Stimulated activated CD8-positive, alpha-beta memory T cell treated with anti-CD3 and anti-CD28 coated beads, Interleukin-2, amount 100 ng/mL, for 48 hours (primary cell): ENCODE measurements at places on chromosomes 12 and 14.

DNA sequence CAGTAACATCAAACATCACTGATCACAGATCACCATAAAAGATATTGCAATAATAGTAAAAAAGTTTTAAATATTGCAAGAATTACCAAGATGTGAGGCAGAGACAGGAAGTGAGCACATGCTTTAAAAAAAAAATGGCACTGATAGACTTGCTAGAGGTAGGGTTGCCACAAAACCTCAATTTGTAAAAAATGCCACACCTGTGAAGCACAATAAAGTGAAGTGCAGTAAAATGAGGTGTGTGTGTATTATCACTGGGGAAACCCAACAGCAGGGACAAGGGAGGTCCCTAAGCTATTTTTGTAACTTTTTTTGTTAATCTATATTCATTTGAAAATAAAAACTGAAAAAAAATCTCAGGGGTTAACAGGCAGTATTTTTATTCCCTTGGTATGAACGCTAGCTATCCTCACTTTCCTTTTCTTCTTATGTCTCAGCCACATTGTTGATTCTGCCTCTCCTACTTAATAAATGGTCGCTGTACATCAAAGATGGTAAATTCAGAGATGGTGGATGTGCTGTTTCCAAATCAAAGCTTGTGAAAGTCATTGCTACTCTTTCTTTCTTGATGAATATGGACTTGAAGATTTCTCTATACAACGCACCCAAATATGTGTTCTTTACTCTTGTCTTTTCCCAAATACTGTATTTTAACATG lies 14.0 kb upstream of the KLRD1 start:
- DNase-seq: no peak

DNA sequence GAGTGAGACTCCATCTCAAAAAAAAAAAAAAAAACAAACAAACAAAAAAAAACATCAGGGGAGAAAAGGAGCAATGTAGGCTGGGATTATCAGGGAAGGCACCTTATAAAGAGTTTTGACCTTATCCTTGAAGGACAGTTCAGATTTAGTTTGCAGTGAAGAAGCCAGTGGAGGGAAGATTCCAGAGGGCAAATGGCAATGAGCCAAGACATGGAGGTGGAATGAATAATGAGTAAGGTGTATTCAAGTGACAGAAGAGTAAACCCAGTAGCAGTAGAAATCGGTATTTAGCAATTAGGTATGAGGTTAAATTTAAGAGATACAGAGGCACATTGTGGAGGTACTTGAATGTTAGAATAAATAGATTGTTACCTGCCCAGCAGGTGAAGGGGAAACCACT lies 2.2 kb upstream of the DUSP16 start:
- no peak for DNase-seq

DNA sequence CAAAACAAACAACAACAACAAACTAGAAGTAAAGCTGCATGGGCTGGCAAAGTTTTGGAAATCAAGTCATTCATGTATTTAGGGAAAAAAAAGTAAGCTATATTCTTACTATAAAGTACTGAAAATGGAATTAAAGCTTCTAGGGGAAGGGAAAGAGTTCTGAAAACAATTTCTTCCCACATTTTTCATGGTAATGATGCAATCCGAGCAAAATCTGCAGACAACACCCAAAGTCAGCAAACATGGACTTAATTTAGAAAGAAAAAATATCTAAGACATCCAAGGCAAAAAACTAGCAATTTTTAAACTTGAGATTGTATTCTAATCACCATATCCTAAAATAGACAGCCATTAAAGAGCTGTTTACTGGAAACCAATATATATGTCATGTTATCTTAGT lies 86.3 kb downstream of the LRP6 start:
- no peak for DNase-seq

- no peak for DNase-seq
Measured at GRCh38 chr12:62933220-62933601, 1.7 kb downstream of the PPM1H start.

GRCh38 chr12:52245259-52245961 lies 12.4 kb downstream of the KRT7 start:
- no peak for DNase-seq

GRCh38 chr14:23117371-23118020 lies 1.6 kb downstream of the CEBPE start:
- no peak for DNase-seq

DNA sequence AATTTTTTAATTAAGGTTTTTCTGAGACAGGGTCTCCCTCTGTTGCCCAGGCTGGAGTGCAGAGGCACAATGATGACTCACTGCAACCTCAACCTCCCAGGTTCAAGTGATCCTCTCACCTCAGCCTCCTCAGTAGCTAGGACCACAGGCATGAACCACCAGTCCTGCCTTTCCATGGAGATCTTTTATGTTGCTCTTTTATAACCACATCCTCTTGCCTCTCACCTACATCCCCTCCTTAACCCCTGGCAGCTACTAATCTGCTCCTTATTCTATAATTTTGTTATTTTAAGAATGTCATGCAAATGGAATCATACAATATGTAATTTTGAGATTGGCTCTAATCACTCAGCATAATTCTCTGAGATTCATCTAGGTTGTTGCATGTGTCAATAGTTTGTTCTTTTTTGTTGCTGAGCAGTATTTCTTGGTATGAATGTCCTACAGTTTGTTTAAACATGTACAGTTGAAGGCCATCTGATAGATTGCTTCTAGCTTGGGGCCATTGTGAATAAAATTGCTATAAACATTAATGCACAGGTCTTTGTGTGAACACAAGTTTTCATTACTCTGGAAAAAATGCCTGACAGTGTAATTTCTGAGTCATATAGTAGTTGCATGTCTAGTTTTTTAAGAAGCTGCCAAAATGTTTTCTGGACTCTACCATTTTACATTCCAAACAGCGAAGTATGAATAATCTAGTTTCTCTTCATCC lies 249.2 kb upstream of the AMIGO2 start:
- DNase-seq: no peak

GRCh38 chr14:76947078-76947837 lies 81.2 kb downstream of the IRF2BPL start:
- peak; percentile 74 for DNase-seq

GRCh38 chr12:96289067-96289466 lies 94.9 kb downstream of the ELK3 start:
- DNase-seq: no peak

GRCh38 chr12:31525496-31526157 lies 65.3 kb downstream of the DENND5B start:
- no peak for DNase-seq

DNA sequence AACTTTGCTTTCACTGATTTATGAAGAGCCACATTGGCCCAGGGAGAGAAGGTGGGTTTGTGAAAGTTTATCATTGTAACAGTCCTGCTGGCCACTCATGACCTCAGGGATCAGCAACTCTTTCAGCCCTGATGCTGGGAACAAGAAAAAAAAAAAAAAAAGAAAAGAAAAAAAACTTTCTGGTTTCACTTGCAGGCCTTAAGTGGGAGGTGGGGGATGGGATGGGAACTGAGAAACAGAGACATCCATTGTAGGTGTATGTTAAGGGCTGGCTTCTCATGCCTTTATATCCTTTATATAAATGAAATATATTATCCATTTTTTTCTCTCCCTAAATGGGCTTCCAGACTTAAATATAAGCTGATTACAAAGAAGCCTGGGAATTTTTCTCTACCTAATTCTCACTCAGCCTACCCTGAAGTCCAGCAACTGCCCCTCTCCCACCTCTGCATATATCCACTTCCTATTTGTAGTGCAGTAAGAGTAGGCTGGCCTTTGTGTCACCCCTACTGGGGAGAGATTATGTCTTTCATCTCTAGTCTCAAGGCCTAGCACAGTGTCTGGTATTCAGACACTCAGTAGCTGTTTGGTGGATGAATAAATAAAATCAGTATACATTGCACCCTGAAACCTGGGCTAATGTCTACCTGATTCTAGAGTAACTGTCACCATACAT lies 187.1 kb downstream of the KICS2 start:
- no peak for DNase-seq

DNA sequence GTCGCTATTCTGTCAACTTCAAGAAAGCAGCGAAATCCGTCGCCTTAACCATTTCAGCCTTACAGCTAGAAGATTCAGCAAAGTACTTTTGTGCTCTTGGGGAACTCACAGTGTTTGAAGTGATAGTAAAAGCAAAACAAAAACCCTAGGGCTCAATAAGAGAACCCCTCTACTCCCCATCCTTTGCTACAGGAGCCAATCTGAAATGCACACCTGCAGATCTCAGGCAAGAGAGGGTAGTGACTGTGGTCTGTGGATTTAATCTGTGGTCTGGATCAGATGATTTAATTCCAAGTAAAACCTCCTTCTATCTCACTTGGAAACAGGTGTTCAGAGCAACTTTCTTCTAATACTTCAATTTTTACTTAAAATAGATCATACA lies 422.9 kb upstream of the OR4E1 start:
- no peak for DNase-seq

DNA sequence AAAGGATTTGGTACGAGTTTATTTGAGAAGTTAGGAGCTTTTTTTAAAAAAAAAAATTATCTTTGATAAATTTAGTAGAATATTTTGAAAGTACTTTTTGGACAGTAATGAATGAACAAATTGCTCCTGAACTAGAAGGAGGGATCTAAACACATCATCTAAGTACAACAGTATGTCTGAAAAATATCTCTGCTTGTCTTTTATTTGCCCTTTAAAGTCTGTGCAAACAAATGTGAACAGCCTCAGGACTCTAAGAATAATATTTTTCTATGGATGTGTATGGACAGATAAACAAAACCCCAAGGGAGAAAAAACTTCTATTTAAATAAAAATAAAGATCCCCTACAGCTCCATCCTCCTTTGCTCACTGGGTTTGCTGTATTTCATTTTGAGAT lies 19.5 kb downstream of the FBXL14 start:
- DNase-seq: no peak

- no peak for DNase-seq
Measured at GRCh38 chr12:25585021-25585523, 32.0 kb upstream of the LMNTD1 start.

GRCh38 chr12:108633081-108633533 lies 587 bp downstream of the SELPLG start:
- no peak for DNase-seq

DNA sequence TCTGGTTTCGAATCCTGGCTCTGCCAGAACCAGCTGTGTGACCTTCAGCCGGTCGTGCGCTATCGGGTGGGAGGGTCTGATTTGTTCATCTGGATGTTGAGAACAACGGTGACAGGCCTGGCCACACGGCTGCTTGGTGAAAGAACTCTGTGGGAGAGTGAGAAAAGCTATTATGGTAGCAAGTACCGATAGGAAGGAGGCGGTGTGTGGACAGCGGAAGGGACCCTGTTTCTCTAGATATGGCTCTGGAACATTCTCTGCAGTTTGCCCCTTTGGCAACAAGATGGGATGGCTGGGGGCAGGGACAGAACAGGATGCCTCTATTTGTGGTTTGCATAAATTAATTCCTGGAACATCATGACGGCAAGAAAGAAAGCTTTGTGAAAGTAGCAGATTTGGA lies 347.3 kb downstream of the AACS start:
- no peak for DNase-seq

DNA sequence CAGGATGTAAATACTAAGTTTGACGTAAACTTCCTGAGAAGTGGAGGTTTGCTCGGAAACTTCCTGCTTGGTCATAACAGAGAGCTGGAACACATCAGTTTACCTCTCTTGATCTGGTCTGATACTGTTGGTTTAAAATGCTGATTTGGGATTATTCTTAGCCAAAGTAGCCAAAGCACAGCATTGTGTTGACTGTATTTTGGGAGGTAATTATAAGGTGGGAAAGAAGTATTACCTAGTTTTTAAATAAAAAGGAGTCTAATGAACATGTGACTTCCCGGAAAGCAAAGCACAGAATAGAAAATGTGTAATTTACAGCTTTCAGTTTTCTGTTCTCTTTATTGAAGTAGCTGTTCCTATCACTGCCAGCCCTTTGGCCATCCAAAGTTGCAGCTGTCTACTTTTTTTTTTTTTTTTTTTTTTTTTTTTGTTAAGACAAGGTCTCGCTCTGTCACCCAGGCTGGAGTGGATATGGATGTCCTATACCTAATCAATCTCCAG lies 52.2 kb upstream of the SRP54 start:
- DNase-seq: no peak

GRCh38 chr14:71703477-71703876 lies 228.8 kb upstream of the RGS6 start:
- no peak for DNase-seq

DNA sequence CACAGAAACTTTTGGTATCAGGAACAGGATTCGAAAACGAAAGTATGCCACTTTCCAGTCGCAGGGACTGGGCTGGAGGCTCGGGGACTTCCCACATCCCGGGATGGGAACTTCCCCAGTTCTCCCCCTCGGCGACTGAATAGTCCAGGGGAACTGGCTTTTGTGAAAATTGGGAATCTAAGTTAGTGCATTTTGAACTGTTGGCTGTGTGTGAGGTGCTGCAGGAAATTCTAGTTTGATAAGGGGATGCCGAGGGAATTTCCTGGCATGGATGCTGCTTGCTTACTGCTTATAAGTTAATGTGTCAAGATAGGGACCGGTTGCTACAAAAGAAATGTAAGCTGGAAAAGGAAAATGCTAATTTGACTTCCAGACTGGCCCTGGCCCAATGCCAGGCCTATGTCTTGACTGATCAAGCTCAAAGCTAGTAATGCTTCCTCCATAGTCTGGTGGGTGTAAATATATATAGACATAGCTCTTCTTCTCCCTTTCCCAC lies 73.4 kb upstream of the EIF5 start:
- DNase-seq: no peak

- no peak for DNase-seq
Measured at GRCh38 chr12:12660201-12660600, 35.8 kb downstream of the GPR19 start.

DNA sequence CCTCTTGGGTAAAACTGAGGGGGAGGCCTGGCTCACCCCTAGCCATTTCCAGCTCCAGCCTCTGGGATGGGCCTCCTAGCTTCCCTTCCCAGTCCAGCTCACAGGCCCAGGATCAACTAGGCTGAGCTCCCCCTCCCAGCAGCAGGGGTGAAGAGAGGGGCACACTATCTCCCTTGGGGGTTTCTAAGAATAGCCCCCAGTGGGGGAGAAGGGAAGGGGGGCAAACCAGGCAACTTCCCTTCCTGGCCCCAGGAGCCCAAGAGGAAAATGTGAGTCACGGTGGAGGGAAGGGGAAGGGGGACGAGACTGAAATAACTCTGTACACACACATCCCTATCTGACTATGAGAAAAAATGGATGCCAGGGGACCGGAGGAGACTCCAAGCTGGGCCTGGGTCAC lies 9.0 kb downstream of the ADCY6 start:
- no peak for DNase-seq

GRCh38 chr14:96354246-96354645 lies 8.9 kb downstream of the ATG2B start:
- DNase-seq: no peak

DNA sequence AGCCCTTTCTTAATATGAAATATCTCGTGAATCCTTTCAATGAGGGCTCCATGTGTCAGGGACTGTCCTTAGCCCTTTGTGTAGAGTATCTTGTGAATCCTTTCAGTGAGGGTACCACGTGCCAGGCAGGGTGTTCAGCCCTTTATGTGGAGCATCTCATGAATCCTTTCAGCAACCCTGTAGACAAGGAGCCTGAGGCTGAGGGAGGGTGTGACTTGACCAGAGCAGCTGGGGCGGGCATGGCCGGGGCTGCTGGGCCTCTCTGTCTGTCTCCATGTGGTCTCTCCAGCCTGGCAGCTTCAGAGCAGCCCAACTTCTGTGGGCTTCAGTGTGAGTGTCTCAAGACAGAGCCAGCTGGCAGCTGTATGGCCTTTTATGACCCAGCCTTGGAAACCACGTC lies 140.2 kb downstream of the AACS start:
- no peak for DNase-seq

- no peak for DNase-seq
Measured at GRCh38 chr12:41924111-41924510, 220.6 kb downstream of the GXYLT1 start.
